Putamen (tissue), 1 donor: ENCODE measurements at places on chromosomes 7 and 10.

GRCh38 chr10:33899578-33900531 lies 565.4 kb upstream of the NRP1 start:
- DNase-seq, result no peak

GRCh38 chr10:52004342-52004949 lies 305.1 kb upstream of the CSTF2T start:
- DNase-seq, result peak; percentile 10

DNA sequence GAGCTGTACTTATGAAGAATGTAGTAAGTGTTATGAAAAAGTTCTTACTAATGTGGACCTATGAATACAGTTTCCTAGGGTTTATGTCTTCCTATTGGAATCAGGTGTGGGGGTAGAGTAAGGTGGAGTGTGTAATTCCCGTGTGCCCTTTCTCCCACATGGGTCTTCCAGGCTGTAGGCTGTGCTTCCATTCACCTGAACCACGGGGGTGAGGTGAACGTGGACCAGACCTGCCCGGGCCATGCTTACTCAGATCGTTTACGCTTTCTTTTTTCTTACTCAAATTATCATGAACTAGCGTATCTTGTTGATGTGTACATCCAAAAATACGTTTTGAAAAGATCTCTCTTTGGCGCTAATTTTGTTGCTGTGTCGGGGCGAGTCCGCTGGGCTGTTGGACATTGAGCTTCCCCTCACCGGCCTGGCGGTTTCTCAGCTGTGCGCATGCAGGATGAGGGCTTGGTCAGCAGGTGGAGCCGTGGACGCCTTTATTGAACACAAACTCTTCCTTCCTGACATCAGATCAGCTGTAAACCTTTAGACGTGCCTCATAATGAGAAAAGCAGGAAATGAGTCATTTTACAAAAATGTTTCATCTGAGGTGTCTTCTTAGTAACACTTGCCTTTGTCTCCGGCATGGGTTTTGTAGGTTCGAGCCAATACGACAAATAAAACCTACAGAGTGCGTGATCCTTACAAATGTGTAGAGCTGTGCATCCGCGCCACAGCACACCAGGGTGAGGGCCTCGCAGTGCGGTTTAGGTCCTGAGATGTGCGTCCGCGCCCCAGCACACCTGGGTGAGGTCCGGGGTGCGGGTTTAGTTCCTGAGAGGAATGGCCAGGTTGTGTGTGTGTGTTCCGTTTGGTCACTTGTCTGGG lies 53.8 kb downstream of the WDR37 start:
- peak; percentile 46 for DNase-seq

- no peak for DNase-seq
Observed at GRCh38 chr7:130956417-130957136, 222.6 kb upstream of the KLF14 start.

GRCh38 chr7:152129682-152130081 lies 104.2 kb downstream of the GALNT11 start:
- DNase-seq, result no peak

DNA sequence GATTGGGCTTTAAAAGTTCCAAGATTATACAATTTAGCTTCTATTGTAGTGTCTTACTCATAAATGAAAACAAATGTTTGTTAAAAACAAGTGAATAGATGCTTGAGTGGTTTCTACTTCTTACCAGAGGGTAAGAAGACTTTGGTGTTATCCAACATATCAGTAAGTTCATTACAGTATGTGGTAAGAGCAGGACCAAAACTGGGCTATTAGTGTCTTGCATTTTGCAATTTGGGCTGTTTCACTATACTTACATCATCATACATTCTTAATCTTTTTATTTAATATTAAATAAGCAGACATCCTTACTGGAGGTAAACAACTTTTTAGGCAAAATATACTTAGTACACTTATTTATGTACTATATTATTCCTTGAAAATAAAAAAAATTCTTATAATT lies 248.4 kb upstream of the HGF start:
- no peak for DNase-seq

DNA sequence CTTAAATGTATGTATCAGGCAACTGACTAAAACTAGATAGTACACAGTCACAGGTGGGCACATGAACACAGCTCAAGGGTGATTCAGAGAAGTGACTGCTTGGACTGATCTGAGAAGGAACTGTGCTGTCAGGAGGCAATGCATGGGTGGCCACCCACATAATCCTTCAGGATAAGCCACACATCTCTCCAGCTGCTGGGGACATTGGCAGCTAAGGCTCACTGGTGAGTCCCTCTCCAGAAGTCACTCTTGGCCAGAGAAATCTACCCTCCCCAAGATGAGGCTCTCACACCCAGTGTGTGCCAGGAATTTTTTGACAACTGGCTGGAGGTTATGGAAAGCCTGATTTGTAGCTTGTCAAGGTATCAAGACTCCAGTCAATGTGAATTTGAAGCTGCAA lies 302.4 kb upstream of the NEBL start:
- no peak for DNase-seq

- no peak for DNase-seq
Observed at GRCh38 chr7:17495655-17496394, 197.4 kb downstream of the AHR start.

DNA sequence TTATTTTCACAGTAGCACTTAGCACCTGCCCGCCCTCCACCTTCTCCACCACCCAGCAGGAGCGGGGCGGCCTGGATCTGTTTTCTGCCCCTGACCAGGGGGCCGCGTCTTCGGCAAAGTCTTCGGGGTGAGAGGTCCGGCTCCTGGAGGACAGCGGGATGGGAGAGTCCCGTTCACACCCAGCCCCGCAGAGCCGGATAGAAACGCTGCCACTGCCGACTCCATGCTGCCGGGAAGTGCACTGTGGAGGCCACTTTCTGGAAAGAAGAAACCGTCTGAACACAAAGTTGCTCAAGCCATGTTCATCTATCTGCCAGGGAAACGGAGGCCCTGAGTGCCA lies 14.5 kb upstream of the ZNF273 start:
- no peak for DNase-seq

- no peak for DNase-seq
Observed at GRCh38 chr7:64947252-64948000, 43.4 kb downstream of the ZNF117 start.
